ENCODE measurements at places on chromosomes 4 and X. TPM values are rescaled to one million over a fixed set of nuclear protein-coding genes. Genes with fewer than 3 reads are reported as not detected.
A peak's percentile ranks its signal among the peaks of the same experiment; 100 is the strongest.

GRCh38 chrX:68876731-68877130, 47.9 kb downstream of the EFNB1 start:
- no peak for DNase-seq

GRCh38 chr4:76781698-76782595, 116.0 kb downstream of the SOWAHB start:
- DNase-seq = peak; percentile 82

GRCh38 chrX:41984628-41985027, 61.3 kb upstream of the CASK start:
- no peak for DNase-seq

GRCh38 chr4:88075336-88075735, 67.9 kb downstream of the PKD2 start:
- DNase-seq = no peak

- no peak for DNase-seq
Observed at GRCh38 chrX:11040405-11040804, 70.7 kb upstream of the HCCS start.

DNA sequence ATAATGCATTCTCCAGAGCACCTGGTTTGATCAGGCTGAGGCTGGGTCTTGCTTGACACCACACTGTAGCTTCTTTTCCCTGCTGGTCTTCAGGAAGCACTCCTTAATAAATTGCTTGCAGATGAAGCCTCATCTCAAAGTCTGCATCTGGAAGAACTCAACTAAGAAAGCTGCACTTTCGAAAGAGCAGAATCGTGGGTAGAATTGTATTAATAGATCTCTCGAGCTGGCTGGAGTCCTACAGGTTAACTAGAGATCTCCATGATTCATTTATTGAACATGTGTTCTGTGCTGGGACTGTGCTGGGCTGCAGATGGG, 152.7 kb downstream of the STK32B start:
- no peak for DNase-seq

DNA sequence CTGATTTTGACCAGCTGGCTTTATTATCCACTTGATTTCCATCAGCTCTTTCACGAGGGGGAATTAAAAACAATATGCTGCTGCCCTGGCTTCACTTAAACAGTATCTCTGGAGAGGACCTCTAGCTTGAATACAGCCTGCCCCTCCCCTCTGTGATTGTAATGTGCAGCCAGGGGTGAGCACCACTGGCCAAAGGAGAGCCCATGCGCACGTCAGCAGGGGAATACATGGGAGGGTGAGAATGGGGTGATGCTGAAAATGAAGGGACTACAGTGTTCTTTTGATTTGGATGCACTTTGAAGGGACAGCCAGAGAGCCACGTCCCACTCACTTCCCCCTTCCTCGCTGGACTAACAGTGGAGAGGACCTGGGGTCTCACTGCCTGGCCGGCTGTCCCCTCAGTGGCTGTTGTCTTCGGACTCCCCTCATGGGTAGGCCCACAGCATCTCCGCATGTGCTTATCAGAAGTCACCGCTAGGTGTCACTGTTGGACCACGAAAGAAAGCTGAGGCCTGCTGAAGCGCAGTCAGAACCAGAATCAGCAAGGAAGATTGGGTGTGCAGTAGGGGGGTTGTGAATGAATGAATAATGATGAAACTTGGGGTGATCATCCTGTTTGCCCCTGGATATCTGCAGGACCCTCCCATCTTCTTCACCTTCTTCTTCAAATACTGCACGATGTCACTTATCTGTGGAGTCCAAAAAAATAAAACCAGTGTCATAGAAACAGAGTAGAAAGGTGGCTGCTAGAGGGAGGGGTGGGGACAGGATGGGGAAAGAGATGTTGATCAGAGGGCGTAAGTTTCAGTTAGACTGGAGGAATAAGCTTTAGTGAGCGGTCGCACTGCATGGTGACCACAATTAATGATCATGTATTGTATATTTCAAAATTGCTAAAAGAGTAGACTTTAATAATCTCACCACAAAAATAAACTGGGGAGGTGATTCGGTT, 32.8 kb downstream of the CLCN4 start:
- peak; percentile 87 for DNase-seq

DNA sequence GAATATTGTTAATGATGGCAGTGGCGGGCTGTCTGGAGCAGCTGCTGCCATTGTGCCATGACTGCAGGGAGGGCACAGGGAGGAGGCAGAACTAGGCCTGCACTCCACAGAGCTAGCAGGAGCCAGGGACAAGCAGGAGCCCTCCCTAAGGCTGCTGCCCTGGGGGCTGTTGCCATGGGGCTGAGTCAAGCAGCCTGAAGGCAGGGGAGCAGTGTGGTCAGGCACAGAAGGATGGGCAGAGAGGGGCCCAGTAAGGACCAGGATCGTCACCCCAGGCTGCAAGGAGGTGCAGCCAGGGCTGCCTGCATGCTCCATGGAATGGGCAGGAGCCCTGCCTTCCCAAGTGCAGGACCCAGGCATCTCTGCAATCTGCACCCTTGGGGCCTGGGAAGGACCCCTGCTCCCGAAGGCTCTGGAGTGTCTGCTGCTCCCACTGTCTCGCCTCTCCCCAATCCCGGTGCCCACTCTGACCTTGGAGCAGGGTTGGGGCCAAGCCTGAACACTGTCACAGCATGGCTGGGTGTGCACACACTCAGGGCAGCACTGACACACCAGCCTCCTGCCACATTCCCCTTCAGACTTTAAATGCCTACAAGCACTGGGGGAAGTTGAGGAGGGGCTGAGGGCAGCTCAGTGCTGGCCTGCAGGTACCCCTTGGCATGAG, 98.3 kb upstream of the GALNTL6 start:
- DNase-seq = no peak

- DNase-seq = no peak
Observed at GRCh38 chr4:143302536-143302935, 34.1 kb upstream of the GAB1 start.

The CT83 gene
- total RNA-seq = not detected

The GABRB1 gene
- not detected for total RNA-seq

The RS1 gene
- total RNA-seq = not detected

The WDR17 gene
- total RNA-seq = 0.36 TPM

The NUP62CL gene
- total RNA-seq = not detected
